Left lung (tissue), 14 donors: ENCODE measurements at places on chromosomes 11 and 22. TPM values are rescaled to one million over a fixed set of nuclear protein-coding genes. Genes with fewer than 3 reads are reported as not detected.

CHADL gene
- 2.7 TPM for polyA plus RNA-seq

INS gene
- not detected for polyA plus RNA-seq

SLC22A25 gene
- 0.14 TPM for polyA plus RNA-seq

ROM1 gene
- 6.5 TPM for polyA plus RNA-seq

CCDC188 gene
- 1.7 TPM for polyA plus RNA-seq

OR10A2 gene
- polyA plus RNA-seq = not detected

ZFP91 gene
- polyA plus RNA-seq = 53.8 TPM

ABCG4 gene
- polyA plus RNA-seq = 1.5 TPM
